Dermis blood vessel endothelial cell (primary cell): ENCODE measurements at places on chromosomes 16 and 17. TPM values are rescaled to one million over a fixed set of nuclear protein-coding genes. Genes with fewer than 3 reads are reported as not detected.

GRCh38 chr17:48571024-48571818, 6.9 kb downstream of the HOXB4 start:
- no peak for DNase-seq

DNA sequence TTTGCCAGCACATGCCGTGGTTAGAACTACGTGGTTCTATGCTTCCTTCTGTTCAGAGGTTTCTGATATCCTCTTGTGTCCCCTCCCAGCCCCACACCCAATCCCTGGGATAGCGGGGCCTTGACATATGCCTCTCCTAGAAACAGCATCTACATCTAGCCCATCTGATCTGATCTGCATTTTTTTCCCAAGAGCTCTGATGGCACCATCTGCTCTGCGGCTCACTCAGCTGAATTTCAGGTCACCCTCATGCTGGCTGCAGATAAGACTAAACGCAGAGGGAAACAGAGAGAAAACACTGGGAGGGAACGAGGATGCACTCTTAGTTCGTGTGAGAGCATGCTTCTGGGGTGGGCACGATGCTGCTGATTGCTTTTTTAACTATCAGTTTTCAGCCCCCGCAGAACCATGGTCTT, 10.7 kb downstream of the WIPI1 start:
- no peak for DNase-seq

- DNase-seq: no peak
Measured at GRCh38 chr16:52089476-52089875, 457.5 kb downstream of the TOX3 start.

Gene C17orf78
- not detected in 2 replicates for total RNA-seq

Gene FKBP10
- 186 and 244 TPM in 2 replicates for total RNA-seq

DNA sequence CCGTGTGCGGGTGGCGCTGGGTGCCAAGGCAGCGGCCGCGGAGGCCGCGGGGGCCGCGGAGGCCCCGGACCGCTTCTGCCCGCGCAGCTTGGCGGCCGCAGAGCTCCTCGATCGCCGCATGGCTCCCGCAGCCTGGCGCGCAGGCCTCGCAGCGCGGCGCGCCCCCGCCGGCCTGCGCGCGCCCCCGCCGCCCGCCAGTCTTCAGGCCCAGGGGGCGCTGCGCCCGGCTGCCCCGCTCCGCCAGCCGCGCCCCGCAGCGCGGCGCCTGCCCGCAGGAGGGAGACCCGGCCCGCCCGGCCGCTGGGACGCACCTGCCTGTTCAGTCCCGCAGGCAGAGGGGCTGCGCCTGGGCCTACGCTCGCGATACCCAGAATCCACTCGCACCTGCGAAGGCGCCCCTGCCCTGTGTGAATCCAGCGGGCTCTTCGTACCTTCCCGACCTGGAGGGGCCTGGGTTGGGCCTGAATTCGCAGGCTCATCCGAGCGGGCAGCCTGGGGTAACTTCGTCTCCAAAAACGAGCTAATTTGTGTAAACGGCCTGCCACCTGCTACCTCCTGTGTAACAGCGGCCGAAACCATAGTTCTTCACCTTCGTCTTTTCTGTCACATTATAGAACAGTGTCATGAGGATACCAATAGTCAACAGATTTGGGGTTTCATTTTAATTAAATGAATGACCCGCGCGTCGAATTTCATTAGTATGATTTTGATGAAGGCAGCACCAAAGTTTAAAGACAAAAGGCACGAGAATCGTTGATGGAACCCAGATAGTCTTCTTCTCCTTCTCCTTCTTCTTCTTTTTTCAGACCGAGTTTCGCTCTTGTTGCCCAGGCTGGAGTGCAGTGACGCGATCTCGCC, at the start of gene CENPV:
TSS of gene CENPV (minus strand) at position 153 of the 858 bp plus-strand sequence. CDS start at position 120, 33 bp downstream.
- peak; percentile 62 for DNase-seq

DNA sequence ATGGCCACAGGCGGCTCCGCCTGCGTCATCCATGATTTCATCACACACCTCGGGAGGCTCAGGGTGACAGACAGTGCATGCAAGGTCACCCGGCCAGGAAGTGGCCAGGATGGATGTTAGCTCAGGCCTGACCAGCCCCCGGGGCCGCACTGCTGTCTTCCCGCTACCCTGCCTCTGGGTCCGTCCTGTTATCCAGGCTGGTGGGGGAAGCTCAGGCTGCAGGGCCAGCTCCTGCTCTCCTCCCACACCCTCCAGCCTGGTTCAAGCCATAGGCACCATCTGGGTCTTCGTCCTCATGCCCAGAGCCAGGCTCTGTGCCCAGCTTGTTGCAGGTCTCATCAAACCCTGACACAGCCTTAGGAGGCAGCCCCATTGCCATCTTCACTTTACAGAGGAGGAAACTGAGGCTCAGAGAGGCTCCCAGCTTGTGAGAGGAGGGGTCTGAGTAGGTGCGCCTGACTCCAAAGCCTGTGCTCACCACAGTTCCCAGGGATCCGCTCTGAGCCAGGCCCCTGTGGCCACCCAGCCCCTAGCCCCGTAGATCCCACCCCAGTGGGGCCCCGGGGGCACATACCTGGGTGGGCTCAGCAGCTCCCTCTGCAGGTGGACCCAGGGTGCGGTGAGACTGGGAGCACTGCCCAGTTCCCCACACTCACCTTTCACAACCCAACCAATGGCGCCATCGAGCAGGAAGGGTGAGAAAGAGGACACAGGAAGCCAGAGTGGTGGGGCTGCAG, 412 bp upstream of the ADGRG3 start:
- no peak for DNase-seq

DNA sequence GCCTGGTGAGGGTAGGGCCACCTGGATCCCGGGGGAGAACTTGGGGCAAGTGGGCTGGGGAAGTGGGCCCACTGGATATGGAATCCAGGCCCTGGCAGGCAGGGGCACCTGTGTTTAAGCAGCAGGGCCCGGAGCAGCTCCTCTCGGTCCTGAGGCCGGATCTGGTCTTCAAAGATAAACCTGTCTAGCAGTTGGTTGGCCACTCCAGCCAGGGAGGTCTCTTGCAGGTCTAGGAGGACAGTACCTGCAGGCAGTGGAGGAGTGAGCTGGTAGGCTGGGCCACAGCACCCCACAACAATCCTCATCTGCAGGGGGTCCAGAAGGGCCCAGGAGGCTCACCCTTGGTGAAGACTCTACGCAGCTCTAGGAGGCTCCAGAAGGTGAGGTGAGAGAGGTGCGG, 7.6 kb downstream of the SLC4A1 start:
- DNase-seq: no peak

GRCh38 chr16:25270577-25270976, 12.9 kb upstream of the ZKSCAN2 start:
- DNase-seq: no peak

GRCh38 chr17:32806646-32807045, 70.3 kb downstream of the MYO1D start:
- peak; percentile 74 for DNase-seq

DNA sequence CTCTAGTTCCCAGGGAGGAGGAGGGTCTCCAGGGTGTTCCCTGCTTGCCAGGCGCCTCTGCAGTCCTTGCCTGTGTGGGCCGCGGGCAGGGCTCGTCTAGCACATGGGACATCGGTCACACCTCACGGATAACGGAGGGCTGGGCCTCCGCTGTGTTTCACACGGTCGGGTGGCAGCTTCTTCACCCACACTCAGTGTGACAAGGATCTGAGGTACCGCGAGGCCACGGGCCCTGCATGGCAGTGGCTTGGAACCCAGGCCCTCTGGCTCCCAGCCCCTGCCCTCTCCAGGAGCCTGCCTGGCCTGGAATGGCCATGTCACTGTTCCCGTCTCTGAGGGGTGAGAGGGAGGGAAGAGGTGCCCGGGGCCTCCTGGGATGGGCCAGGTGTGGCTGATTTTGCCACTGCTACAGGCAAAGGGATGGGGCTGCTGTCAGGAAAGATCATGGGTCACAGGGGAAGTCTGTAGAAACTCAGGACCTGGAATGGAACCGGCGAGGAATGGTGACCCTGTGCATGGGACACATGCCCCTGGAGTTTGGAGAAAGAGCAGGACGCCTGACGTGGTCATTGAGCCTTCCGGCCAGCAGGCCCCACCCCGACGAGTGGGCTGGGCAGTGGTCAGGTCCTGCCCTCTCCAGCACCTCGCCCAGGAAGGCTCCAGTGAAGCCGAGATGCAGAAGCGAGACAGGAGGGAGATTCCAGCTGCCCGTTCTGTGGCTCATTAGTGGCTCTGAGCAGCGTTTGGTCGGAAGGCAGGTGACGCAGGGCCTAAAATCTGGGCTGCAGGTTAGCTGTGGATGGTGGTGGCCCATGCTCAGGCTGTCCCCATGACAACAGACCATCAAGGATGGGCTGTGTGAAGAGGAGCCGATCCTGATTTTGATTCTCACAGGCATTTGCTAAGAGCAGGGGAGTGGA, 76.5 kb upstream of the GSE1 start:
- DNase-seq: no peak

DNA sequence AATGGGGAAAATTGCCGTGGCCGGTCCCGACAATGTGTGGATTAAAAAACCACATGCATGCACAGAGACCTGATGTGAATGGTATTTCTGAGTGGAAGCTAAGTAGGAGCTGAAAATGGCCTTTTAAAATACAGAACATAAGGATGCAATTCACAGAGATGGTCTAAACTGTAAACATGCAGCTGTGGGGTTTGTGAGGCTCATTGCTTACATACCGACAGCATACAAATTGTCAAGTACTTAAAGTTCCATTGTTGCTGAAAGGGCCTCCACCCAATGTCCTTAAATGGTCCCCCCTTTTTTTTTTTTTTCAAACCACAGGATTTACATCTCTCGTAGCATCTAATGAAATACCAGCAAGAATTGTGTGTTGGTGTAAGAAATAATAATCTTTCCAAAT, 523.2 kb downstream of the MAF start:
- DNase-seq: no peak
